ENCODE measurements at places on chromosomes 12 and 14.

DNA sequence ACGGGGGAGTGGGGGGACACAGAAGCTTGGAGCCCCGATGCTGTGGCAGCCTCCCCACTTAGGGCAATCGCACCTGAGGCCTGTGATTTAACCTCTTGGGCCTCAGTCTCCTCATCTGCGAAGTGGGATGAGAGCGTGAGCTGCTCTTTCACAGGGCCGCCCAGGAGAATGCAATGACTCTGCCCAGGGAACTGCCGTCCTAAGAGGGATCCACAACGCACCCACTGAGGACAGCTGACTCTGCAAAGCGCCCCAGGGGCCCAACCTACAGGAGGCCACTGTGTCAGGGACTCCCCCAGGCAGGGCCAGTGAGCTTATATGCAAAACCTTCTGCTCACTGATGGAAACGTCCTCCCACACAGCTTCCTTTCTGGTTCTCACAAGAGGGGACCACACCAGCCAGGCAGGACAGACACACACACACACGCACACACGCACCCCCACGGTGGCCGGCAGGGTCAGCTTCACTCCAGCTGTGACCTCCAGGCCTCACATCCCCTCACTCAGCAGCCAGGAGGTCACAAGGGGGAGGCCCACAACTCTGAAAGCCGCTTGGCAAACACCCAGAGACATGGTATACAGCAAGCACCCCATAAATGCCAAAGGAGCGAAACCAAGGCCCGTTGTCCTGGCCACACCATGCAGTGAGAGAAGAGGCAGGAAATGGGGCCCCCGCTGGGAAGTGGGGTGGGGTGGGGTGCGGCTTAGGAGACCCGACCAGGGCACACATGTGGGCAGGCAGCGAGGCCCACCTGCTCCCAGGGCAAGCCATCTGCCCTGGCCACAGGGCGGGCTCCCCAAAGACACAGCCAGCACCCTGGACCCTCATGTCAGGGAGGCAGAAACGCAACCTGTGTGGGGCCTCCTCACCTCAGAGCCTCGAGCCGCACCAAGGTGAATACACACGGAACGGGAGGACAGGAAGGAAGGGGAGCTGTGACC is 73.3 kb downstream of the NCOR2 start:
- no peak for DNase-seq

DNA sequence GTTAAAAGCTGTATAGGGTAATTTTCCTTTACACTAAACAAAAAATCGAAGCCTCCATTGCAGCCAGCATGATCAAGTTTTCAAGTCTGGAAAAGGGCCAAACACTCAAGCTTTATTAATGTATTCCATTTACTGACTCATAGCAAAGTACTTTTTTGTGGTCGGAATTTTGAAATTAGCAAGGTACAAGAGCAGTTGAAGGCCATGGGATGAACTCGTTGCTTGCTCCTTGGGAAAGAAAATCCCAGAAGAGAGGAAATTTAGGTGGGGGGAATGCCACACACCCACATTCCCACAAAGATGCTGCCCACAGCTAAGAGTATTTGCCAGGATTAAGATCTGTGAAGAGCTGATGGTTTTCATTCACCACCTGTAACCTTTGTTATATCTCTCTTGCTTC is 333.7 kb downstream of the EGLN3 start:
- DNase-seq = no peak

- no peak for DNase-seq
These were observed 1.6 kb upstream of the HDAC7 start for GRCh38 chr12:47821346-47821706.

GRCh38 chr12:131528144-131528543 is 182.7 kb upstream of the SFSWAP start:
- no peak for DNase-seq

- DNase-seq = no peak
These were observed 45.8 kb downstream of the GNS start for GRCh38 chr12:64713376-64713775.

DNA sequence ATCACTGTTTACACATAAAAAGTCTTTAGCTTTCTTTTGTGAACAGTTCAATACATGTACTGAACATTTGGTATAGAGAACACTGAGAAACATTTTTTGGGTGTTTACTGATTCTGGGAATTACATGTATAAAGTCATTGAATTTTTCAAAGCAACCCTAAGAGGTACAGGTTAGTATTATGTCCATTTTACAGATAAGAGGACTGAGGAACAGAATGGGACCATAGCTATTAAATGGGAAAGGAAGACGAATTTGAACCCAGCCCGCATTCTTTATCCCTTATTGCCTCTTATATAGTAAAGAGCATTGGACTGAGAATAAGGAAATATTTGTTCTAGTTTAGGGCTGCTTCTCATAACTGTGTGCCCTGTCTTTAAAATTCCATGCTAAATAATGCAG is 889 bp upstream of the KANSL2 start:
- no peak for DNase-seq

DNA sequence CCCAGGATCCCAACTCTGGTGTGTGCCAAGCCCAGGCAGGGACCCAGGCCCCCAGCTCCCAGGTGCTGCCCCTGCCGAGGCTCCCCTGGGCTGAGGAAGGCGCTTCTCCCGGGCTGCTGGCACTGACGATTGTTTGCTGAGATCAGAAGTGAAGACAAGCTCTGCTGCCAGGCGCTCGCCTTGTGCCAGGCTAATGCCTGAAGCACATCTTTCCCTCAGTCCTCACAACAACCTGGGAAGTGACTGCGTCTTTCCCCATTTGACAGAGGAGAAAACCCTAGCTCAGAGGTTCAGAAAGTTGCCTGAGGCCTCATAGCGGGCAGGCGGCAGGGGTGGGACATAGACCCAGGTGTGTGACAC is 36.8 kb downstream of the ANKRD9 start:
- no peak for DNase-seq

DNA sequence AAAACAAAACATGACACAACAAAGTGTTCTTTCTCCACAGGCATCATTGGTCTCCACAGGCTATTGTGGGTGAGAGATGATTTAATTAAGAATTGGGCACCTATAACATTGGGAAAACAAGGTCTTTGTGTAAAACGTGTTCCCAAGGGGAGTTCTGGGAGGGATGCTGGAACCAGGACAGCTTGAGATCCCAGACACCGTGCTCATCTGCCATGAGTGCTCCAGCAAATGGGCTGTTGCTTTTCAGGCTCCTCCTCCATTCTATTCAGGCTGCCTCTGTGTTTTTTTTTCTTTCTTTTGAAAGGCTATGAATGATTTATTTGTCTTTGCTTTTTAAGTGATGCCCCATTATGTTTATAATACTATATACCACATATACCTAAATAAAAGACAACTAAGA is 122.4 kb downstream of the DACT1 start:
- no peak for DNase-seq

GRCh38 chr12:11749943-11750690 is 100.6 kb downstream of the ETV6 start:
- no peak for DNase-seq

GRCh38 chr12:124346425-124347168 is 51.7 kb downstream of the RFLNA start:
- no peak for DNase-seq

GRCh38 chr14:67491285-67491684 is 2.8 kb upstream of the TMEM229B start:
- DNase-seq = no peak

GRCh38 chr12:58521152-58521551 is 399.2 kb downstream of the LRIG3 start:
- DNase-seq = no peak

DNA sequence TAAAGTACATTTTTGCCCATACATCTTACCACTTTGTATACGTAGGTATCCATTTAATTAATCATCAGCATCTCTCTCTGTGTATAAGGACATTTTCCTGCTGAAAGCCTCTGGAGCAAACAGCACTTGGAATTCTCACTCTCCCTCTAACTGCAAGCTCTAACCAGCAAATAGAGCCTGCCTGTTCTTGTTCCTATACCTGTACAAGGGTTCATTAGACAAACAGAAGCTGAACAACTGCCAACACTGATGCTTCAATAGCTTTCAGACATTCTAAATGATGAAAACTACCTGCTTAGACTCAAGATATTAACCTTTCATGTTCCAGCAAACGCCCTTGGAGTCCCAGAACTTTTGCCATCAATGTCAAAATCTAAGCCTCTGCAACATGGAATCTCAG is 98.0 kb downstream of the KCNH5 start:
- no peak for DNase-seq

GRCh38 chr12:32134101-32134888 is 27.6 kb downstream of the BICD1 start:
- DNase-seq = no peak

DNA sequence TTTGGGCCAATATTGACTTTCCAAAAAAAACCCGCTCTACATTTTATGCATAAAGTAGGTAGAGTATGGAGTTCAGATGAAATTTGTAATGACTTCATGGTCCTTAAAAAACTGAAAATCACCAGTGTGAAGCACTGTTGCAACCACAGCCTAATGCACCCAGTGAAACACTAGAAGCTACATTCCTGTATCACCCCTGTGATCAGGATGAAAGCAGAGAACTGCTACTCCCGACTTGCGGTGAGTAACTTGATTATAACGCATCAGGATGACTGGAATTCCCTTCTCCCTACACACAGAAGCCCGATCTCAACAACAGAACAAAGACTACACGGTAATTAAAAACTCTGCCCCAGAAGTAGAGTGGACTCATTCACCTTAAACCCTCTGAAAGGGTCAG is 33.8 kb downstream of the SPTB start:
- DNase-seq = no peak

DNA sequence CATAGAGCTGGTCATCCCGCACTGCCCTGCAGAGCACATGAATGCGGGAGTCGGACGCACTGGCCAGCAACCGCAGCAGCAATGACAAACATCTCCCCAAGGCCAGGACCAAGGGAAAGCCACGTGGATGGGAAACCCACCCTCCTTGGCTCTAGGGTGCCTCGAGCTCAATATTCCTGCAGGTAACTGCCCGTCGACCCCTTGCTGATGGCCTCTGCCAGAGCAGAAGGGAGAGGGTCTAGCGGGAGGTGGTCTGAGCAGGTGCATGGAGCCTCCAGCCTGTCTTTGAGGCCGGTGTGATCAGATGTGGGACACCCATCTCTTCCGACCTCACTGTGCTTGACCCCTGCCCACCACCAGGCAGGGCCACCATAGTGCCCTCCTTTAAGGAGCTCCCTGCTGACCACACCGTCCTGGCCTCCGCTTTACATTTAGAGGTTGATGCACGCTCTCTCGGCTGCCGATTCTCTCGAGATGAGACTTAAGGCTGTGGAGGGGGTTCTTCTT is 89.7 kb downstream of the PIWIL1 start:
- no peak for DNase-seq

- DNase-seq = no peak
These were observed 442.7 kb downstream of the BTG1 start for GRCh38 chr12:91702843-91703425.

All from HuH-7 (cell line).